ENCODE measurements at places on chromosomes 11 and 22.

- DNase-seq = no peak
Observed at GRCh38 chr22:19448076-19448607, 631 bp upstream of the C22orf39 start.

- no peak for DNase-seq
Observed at GRCh38 chr11:85869781-85870180, 14.6 kb downstream of the CCDC83 start.

DNA sequence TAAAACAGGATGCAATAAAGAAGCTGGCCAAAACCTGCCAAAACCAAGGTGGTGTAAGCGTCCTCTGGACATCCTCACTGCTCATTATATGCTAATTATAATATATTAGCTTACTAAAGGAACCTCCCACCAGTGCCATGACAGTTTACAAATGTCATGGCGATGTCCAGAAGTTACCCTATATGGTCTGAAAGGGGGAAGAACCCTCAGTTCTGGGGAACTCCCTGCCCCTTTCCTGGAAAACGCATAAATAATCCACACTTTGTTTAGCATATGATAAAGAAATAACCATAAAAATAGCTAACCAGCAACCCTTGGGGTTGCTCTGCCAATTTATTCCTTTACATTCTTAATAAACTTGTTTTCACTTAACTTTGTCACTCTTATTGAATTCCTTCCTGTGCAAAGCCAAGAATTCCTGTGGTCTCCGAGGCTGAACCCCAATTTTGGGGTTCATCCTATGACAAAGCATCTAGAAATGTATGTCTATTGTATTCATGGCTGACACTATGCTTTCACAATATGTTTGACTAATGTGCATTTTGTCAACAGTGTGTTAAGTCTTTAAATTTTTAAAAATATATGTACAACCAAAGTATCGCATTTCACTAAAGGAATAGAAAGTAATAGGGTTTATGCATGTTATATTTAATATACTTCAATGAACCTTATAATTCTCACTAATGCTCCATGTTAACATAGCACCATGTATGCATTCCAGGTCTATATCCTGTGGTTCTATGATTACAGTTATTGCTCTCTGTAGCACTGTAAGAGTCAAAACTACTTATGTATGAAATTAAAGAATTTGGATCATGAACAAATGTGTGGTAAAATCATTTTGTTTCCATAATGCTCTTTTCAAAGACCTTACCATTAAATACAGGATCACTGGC lies 25.1 kb downstream of the LGR4 start:
- DNase-seq = no peak

GRCh38 chr11:117671370-117671769 lies 125.6 kb downstream of the DSCAML1 start:
- no peak for DNase-seq

DNA sequence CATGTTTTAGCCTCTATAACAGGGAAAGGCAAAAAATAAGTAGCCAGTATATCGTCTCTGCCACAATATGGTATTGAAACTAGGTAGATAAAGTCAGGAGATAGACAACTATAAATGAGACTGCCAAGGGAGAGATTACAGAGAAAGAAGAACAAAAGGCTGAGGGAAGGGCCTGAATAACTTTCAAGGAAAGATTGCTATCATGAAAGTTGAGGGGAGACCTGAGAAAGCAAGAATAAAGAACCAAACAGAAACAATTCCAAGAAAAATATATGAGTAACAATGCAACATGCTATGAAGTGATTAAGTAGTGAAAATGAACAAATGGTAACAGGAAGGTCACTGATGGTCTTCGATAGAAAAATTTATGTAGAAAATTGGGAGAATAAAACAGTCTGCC lies 690.1 kb downstream of the METTL15 start:
- no peak for DNase-seq

- DNase-seq = no peak
Observed at GRCh38 chr11:102322560-102322959, 5.3 kb downstream of the BIRC3 start.

- no peak for DNase-seq
Observed at GRCh38 chr11:2781408-2782274, 81.8 kb upstream of the KCNQ1OT1 start.

GRCh38 chr11:133901999-133902398 lies 54.8 kb downstream of the IGSF9B start:
- DNase-seq = no peak

DNA sequence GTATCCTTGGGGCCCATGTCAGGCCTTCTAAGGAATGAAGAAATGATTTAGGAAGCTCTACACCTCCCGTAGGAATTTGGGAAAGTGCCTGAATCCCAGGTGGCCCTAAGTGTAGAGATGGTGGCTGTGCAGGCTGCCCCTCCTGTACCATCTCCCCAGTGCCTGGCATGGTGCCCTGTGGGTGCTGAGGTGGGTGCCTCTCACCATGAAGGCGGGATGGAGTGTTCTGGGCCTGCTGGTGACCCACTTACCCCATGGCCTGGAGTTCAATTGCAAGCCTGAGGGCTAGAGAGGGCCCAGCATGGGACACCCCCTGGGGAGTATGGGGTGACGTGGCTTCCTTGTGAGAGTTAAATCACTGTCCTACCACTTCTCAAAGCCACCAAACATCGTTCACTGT lies 19.8 kb downstream of the SAMM50 start:
- no peak for DNase-seq

GRCh38 chr22:19127329-19128008 lies 3.6 kb upstream of the TSSK2 start:
- DNase-seq = no peak

GRCh38 chr22:48738204-48738980 lies 1089.3 kb downstream of the BRD1 start:
- DNase-seq = no peak

GRCh38 chr11:2685051-2685450 lies 14.7 kb downstream of the KCNQ1OT1 start:
- no peak for DNase-seq

DNA sequence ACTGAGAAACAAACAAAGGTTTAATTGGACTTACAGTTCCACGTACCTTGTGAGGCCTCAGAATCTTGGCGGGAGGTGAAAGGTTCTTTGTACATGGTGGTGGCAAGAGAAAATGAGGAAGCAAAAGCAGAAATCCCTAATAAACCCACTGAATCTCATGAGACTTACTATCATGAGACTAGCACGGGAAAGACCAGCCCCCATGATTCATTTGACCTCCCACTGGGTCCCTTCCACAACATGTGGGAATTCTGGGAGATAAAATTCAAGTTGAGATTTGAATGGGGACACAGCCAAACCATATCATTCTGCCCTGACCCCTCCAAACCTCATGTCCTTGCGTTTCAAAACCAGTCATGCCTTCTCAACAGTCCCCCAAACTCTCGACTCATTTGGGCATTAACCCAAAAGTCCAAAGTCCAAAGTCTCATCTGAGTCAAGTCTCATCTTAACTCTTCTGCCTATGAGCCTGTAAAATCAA lies 617.4 kb downstream of the CNTN5 start:
- no peak for DNase-seq

DNA sequence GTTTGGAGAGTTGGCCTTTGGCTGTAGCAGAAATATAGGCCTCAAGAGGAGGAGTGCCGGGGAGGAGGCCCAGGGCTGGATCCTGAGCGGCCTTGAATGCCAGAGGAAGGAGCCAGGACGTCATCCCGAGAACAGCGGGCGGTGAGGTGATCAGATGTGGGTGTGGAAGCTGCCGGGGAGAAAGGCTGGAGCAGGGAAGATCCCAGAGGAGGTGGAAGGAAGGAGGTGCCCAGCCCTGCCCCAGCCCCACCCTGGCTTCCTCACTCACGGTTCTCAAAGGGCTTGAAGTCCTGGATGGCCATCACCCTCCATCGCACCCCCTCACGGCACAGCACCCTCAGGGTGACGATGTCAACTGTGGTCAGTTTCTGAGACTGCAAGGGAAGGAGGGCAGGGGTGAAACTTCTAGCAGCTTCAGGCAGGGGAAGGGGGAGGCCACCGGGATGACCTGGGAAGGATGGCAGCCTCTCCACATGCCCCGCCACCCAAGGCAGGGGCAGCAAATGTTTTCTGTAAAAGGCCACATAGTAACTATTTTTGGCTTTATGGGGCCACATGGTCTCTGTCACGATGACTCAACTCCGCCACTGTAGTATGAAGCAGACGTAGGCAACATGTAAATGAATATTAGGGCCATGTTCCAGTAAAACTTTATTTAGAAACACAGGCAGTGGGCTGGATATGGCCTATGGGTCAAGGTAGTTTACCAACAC lies 10.7 kb downstream of the IL2RB start:
- DNase-seq = no peak

DNA sequence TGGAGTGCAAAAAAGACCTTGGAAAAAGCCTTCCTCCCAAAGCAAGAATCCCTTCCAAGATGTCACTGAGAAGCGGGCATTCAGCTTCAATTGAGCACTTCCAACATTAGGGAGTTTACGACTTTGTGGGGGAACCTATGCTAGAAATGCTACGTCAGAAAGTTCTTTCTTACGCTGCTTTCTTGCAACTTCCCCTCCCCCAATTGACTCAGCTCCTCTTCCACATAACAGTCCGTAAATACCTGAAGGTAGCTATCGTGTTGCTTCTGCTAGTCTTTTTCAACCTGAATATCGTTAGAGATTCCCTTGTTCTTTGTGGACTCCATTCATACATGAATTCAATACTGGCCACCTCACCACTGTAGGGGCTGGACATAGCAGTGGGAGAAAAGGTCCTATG lies 47.0 kb downstream of the VSIG10L2 start:
- no peak for DNase-seq

- DNase-seq = no peak
Observed at GRCh38 chr11:68261006-68261405, 10.8 kb downstream of the C11orf24 start.

DNA sequence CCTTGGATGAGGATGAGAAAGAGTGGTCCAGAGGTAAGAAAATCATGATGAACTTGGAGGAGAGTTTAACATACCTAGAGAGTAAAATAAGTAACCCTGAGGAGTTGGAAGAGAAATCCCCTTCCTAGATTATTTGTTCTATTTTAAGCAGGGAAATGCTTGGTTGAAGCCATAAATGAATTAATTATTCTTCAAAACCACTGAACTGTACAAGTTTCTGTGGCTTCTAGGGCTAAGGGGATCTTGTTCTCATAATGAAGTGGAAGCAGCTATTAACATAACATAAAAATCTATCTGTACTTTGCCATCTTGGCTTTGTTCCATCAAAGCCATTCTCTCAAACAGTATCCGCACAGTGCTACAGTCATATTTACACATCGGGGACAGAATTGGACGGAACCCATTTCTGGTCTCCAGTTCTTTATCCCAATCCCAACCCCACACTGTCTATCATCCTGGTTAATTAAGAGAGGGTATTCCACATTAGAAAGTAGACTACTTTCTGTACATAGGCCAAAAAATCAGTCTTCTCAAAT lies 14.5 kb upstream of the ARHGAP42 start:
- DNase-seq = no peak

GRCh38 chr11:124798991-124799347 lies 1.2 kb downstream of the MSANTD2 start:
- DNase-seq = no peak

- DNase-seq = no peak
Observed at GRCh38 chr11:64312947-64313346, 4.4 kb downstream of the TRMT112 start.

- DNase-seq = no peak
Observed at GRCh38 chr11:120819437-120820365, 204.2 kb upstream of the TBCEL start.

DNA sequence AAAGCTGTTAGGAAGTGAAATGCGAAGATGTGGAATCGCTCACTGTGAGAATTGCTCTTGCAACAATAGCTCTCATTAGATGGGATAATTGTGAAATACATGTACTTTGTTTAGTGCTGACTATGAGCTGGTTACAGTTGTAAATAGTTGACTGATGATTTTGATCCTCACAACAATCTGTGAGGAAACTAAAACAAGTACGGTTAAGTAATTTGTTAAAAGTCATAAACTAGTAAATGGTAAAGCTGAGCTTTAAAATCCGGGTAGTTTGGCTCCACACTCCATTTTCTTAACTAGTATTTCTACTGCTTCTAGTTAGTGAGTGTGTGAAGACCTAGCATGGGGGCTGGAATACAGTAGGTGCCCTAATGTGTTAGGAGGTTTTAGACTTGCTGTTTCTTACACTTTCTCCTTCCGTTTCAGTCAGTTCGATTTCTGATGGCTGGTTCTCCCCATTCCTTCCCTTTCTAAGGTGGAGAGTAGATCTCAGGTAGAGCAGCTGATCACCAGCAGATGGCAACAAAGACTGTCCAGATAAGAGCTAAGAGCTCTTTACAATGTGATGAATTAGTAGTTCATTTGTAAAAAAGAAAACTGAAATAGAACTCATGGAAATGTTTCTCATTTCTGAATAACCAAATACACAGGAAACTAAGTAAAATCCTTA lies 16.3 kb upstream of the CYP2R1 start:
- no peak for DNase-seq

- DNase-seq = no peak
Observed at GRCh38 chr11:102900346-102900745, 25.6 kb upstream of the MMP12 start.

DNA sequence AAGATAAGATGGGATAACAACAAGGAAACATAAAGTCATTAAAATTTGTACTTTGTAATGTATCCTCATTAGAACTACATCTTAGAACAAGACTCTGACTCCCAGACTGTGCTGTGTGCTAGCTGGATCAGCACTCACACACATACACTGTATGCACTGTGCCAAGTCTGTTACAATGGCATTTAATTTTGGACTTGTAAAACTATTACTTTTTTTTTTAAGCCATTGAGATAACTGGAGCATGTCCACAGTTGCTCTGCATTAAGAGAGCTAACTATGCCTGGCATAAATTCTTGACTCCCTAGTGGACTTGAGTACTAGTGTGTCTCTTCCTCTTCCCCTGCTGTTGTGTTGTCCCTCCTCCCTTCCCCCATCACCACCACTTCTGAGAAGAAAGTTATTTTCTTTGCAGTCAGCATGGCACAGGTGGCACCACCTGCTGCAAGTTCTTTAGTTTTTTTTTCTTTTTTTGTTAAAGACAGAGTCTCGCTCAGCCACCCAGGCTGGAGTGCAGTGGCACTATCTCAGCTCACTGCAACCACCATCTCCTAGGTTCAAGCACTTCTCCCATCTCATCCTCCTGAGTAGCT lies 268.6 kb downstream of the TMEM135 start:
- no peak for DNase-seq

GRCh38 chr22:23513133-23513532 lies 67.0 kb downstream of the IGLL1 start:
- DNase-seq = no peak

DNA sequence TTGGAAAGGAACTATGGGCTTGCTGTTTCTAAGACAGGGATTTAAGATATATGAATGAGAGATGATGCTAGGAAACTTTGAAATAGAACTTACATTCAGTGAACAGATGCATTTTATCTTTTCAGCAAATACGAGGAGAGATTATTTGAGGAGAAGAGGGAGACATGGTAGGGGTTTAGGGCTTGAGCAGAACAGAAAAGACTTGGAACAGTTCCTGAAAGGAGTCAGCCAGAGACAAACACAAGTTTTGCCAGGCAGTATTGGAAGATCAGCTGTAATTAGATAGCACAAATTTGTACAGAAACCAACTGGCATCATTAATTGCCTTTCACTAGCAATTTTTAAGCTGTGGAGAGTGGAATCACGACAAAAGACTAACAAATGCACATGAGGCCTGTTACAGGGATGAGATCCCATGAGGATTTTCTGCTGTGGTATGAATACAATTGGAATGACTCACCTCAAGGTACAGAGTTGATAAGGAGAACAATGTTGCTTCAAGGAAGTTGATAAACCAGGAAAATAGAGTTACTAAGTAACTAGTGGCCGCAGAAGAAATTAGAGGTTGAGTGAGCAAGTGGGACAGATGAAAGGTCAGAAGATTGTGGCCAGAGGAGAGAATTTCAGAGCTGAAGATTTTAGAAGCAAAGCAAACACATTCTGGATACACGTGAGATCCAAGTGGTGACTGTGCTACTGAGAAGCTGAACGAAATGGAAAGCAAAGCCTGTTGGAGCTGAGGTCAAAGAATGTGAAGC lies 67.9 kb downstream of the CYB5R2 start:
- no peak for DNase-seq
